ENCODE measurements at places on chromosomes 5 and 9.
A peak's percentile ranks its signal among the peaks of the same experiment; 100 is the strongest.

- no peak for DNase-seq
Measured at GRCh38 chr9:33297432-33297831, 7.1 kb downstream of the NFX1 start.

- peak; percentile 39 for DNase-seq
Measured at GRCh38 chr5:31412324-31412723, 119.6 kb downstream of the DROSHA start.

DNA sequence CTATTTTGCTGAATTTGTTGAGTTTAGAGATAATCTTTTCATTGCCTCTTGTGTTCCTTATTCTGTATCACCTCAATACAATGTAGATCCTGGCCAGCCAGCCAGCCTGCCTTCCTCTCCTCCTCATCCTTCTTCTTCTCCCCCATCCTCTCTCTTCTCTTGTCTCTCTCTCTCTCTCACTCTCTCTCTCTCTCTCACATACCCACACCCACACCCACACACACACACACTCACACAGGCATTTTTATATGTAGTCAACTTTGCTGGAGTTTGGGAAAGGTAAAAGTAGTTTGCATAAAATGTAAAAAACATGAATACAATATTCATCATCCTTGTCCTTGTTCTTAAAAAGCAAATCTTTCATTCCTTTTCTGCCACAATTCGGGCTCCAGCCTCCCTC, 60.5 kb downstream of the ZFAND5 start:
- DNase-seq: no peak

GRCh38 chr9:77917800-77918199, 113.8 kb downstream of the GNAQ start:
- no peak for DNase-seq

- DNase-seq: no peak
Measured at GRCh38 chr9:78549711-78550110, 252.8 kb downstream of the PSAT1 start.

DNA sequence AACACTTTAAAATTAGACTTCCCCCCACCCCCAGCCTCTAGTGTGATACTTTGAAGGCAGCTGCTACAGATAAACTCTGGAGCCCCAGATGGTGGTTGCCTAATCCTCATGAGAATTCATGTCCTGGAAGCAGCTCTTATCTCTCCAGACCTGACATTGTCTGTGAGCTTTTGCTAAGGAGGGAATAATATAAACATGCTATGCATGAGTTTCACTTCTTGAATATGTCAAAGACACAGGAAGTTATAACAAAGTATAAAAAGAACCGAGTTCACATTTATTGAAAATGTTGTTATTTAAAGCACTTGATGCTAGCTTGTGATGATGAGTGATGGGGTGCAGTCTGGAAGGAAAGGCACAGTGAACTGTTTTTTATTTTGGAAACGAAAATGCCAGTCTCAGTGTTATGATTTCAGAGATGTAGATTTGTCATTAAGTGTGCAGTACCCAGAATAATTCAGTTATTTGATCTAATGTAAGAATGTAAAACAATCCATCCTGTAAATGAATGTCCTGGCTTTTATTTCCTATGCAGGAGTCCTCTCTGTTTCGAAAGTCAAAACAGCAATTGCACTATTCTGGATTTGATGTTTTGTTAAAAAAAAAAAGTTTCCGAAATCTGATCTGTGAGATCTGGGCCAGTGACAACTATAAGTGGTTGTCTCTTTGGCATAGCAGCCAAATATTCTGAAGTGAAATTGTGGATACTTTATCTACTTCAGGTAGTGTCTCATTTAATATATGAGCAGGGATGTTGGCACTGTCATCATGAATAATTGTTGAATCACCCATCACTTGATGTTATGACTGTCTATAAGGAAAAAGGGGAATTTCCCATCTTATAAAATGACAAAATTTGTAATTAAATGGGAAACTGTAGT, 77.0 kb downstream of the ZCCHC7 start:
- DNase-seq: no peak

- no peak for DNase-seq
Measured at GRCh38 chr5:133869519-133870335, 98.7 kb downstream of the C5orf15 start.

DNA sequence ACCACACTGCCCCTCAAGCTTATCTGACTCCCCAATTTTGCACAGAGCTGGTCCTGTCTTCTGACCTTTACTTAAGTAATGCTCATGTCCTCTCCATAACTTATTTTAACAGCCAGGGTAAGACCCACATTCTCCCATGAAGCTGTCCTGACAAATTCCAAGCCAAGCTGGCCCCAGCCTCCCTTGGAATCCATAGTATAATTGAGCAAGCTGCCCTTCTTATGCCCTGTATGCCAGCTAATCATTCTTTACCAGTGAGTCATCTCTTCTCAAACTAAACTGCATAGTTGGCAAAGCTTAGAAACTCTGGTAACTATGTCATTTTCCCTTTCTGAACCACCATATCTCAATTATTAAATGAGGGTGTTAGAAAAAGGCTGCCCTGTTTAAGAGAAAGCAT, 92.4 kb downstream of the NFIB start:
- DNase-seq: no peak

DNA sequence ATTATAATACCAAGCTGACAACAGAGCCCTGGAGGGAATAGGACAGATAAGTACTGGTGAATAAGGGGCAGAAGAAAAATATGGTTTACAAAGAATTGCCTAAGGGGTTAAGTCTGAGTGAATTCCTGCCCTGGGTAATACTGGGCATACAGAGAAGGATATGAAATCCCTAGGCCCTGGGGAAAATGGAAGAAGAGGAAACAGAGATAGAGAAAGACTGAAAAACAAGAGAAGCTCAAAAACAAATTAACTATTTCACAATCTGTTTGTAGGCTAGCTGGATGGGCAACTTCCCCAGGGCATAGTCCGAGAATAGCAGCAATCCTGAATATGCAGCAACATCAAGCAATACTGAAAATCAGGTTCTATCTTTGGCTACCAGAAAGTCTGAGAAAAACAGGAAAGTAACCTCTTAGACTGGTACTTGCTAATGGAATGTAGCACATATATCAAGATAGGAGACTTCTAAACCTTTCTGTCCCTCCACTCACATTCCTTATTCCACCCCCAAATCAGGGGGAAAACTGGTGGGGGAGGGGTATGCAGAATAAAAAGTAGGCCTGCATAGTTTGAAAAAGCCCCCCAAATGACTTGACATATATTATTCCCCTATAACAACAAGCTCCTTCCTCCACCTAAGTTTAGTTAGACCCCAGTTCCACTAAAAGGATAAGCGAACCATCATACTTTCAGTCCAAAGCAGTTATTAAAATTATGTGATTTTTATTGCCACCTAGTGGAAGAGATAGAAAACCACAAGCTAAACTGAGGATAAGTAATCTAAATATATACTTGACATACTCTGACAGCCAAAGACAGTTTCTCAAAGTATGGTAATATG, 20.6 kb downstream of the SLC38A9 start:
- peak; percentile 75 for DNase-seq

GRCh38 chr9:89756891-89757537, 152.2 kb downstream of the GADD45G start:
- no peak for DNase-seq

DNA sequence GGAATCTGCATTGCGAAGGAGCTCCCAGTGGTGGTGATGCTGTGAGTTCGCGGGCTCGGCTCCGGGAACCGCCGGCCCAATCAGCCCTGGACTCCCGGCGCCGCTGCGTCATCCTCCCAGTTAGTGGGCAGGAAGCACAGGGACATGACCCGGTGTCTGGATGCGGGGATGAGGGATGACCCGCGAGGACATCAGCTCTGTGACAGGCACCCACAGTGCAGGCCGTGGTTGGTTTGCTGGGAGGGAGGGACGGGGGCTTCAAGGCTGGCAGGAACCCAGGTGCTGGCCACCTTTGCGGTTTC, 996 bp downstream of the NXNL2 start:
- DNase-seq: no peak

DNA sequence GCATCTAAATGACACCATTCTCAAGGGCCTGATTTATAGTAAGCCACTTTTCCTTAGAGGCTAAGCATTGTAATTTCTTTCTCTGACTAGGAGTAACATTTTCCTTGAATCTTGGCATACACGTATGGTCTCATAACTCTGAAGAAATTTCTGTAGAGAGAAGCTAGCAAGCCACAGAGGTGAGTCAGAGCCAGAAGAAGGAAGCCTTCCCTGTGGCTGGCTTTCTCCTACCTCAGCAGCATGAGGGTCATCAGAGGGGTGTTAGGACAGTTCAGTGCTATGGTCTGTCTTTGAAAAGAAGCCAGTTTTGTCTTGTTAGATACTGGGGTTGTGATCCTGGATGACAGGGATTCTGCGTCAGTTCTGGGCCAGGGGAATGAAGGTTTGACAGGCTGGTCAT, 3.2 kb downstream of the SNX30 start:
- no peak for DNase-seq

GRCh38 chr5:61450493-61451279, 118.6 kb downstream of the ZSWIM6 start:
- no peak for DNase-seq

GRCh38 chr5:21685522-21685921, 1167.6 kb downstream of the CDH12 start:
- DNase-seq: no peak

DNA sequence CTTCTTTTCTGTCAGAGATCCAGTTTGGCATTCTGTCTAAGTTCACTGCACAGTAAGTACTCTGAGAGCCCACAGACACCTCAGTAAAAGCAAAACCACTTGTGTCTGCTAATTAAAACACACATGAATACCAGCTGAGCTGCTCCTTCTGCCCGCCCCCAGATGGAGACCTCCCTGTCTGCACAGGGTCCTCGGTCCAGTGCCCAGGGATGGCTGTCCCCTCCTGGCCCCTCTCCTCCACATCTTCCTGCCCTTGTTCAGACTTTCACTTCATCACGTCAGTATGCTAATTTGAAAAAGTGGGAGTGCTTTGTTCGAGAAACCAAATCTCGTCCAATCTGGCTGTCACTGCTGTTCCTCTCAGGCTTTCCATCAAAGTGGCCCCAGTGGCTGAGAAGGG, 43.5 kb downstream of the LIX1 start:
- no peak for DNase-seq

DNA sequence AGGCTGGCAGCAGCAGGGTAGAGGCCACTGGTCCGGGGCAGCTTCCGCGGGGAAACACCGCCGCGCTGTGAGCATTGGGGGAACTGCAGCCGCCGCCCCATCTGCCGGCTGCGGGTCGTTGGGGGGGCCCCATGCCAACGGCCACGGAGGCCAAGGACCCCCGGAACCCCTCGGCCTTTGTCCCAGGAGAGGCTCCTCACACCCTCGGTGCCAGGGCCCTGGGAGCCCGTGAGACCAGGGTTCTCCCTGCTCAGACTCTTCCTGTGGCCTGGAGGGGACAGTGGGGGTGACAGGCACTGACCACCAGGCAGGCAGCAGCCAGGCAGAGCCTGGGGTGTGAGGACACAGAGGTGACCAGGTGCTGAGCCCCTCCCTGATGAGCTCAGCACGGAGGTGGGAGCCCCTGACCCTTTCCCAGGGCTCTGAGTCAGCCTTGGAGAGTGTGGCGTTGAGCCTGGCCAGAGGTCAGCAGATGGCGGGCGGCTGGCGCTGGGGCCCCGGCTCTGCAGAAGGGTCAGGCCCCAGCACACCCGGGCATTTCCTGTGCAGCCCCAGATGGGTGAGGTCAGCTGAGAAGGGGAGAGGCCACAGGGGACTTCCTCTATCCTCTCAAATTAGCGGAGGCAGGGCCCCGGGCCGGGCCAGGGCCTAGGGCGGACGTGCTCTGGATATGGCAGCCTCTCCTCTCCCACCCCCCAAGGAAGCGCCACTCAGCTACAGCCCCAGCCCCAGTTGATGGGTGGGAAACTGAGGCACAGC, 17.9 kb upstream of the EGFL7 start:
- DNase-seq: no peak

DNA sequence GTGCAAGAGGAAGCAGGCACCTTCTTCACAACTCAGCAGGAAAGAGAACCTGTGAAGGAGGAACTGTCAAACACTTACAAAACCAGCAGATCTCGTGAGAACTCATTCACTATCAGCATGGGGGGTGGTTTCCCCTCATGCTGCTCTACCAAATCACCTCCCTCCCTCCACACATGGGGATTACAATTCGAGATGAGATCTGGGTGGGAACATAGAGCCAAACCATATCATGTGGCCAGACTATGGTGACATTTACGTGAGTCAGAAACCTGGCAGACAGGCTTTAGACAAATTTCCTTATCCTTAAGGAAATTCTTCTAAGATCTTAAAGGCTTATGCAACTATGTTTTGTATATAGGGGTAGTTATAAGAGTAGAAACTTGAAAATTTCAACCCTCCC, 8.7 kb upstream of the AOPEP start:
- DNase-seq: no peak

GRCh38 chr9:7936996-7937395, 137.4 kb upstream of the DMAC1 start:
- DNase-seq: no peak

DNA sequence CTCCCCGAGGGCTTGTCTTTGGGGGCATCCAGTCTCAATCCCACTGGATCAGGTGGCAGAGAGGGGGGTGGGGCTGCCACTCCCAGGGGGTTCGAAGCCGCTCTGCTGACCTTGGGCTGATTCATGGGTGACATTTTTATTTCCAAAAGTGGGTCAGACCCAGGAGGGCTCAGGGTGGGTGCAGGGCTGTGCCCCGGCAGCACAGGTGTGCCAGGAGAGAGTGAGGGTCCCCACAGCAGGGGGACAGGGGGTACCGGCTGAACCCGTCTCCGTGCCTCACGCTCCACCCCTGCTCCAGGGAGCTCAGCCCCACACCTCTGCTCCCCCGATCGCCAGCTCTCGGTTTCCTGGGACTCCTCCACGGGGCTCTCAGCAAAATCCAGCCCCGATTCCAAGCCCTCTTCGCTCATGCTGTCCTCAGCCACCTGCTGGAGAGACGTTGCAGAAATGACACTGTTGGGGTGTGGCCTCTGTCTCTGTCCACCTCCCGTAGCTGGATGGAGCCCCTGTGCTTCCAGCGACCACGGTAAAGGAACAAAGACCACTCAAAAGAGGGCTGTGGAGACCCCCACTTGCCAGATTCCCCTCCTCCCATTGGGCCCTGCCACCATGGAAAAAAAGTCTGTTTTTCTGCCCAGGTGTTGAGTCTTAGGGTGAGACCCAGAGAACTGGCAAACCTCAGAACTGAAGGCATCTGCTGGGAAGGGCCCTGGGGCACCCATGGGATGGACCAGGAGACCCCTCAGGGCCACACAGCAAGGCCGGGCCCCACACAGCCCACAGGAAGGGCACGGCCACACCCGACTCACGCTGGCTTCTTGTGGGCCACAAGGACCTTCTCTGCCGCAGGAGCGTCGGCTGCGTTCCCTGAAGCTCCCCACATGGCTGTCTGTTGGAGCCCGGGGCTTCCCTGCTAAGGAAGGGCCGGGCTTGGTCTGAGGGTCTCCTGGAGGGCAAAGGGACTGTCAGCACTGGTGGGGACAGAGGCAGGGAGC, 10.6 kb upstream of the QSOX2 start:
- DNase-seq: no peak

GRCh38 chr5:21711866-21712758, 1141.0 kb downstream of the CDH12 start:
- DNase-seq: peak; percentile 8

- DNase-seq: no peak
Measured at GRCh38 chr9:117242082-117242481, 172.8 kb downstream of the ASTN2 start.

Data from skin of body (tissue), 3 donors.